ENCODE measurements at places on chromosomes 7 and 10.

GRCh38 chr7:157853076-157853788 lies 516.4 kb downstream of the DNAJB6 start:
- DNase-seq = no peak

- DNase-seq = no peak
Measured at GRCh38 chr10:118448744-118449143, 106.6 kb upstream of the FAM204A start.

- DNase-seq = no peak
Measured at GRCh38 chr7:133290676-133291333, 37.9 kb downstream of the EXOC4 start.

- no peak for DNase-seq
Measured at GRCh38 chr7:111911166-111911961, 294.8 kb downstream of the DOCK4 start.

GRCh38 chr10:3907514-3907913 lies 122.5 kb upstream of the KLF6 start:
- DNase-seq = no peak

DNA sequence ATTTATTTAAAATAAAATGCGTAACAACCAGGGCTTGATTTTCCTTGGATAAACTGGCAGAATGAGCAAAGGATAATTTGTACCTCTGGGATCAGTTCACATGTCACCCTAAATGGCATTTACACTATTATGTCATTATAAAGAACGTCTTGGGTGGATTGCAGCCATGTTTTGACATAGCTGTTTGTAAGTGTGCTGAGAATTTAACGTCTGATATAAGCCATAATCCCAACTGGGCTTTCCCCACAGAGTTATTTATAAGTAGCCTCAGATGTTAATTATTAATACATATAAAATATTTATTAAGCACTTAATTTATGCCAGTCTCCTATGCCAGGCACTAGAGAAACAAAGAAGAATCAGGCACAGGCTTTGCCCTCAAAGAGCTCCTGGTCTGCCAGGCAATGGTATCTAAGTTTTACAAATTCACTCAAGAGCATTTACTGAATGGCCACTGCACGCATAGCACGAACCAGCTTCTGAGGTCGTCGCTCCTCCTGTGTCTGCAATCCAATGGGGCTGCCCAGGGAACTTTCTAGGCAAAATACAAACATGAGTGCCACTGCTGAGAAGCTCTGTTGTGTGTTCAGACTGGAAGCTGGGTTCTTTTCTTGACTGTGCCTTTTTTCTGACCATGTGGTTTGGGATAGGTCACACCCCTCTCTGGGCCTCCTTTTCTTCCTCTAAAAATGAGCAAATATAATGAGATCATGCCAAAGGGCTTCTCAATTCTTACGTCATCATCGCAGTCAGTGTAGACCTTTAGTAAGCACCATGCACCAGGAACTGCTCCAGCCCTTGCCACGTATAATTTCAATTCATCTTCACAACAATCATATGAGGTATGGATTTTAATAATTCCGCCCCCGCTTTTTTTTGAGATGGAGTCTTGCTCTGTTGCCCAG lies 11.3 kb upstream of the CTBP2 start:
- DNase-seq = no peak

DNA sequence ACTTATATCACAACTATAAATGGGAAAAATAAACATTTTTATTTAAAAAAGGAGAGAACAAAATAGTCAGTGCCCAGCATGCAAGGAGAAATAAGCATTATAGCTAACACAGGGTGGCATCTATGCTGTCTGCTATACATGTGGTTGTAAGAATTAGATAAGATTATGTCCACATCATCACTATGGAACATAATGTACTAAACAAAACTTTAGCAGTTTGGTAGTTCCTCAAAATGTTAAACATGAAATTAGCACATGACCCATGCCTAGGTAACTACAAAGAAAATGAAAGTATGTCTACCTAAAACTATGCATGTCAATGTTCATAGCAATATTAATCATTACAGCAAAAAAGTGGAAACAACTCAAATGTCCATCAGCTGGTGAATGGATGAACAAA lies 28.7 kb upstream of the RUFY2 start:
- no peak for DNase-seq

GRCh38 chr10:27743877-27744801 lies 1.5 kb downstream of the MKX start:
- DNase-seq = peak; percentile 71

- no peak for DNase-seq
Measured at GRCh38 chr7:53252539-53252938, 217.1 kb downstream of the POM121L12 start.

GRCh38 chr7:112970771-112971170 lies 115.9 kb downstream of the GPR85 start:
- DNase-seq = no peak
